ENCODE measurements at places on chromosomes 3 and 15.

- no peak for DNase-seq
Observed at GRCh38 chr3:137079571-137079970, 121.8 kb downstream of the IL20RB start.

DNA sequence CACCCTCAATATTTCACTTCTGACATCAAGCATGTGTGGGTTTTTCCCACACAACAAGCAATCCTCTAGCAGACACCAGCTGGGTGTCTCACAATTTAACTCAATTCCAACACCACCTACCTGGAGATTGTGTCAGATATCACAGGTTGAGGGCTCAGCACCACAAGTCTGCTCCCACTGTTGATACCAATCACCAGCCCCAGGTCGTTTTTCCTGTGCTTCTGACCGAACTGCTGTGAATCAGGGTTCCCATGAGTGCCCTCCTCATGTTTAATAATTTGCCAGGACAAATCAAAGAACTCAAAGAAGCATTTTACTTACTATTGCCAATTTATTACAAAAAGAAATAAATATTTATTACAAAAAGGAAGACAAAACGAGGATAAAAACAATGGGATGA is 25.0 kb upstream of the PRR20G start:
- no peak for DNase-seq

- no peak for DNase-seq
Observed at GRCh38 chr3:100775669-100776068, 66.4 kb downstream of the TFG start.

- DNase-seq: no peak
Observed at GRCh38 chr3:103337179-103337845, 902.5 kb downstream of the ZPLD1 start.

DNA sequence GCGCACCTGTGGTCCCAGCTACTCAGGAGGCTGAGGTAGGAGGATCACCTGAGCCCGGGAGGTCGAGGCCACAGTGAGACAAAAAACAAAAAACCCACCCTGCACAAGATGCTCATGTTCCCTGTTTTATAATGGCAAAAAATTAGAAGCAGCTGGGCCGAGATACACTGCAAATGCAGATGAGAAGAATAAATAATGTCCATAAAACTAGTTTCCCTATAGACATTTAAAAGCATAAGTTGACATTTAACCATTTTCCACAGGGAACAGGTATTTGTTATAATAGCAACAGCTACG is 537 bp upstream of the SCAP start:
- no peak for DNase-seq

GRCh38 chr3:25427563-25427941 is 511 bp upstream of the RARB start:
- no peak for DNase-seq

DNA sequence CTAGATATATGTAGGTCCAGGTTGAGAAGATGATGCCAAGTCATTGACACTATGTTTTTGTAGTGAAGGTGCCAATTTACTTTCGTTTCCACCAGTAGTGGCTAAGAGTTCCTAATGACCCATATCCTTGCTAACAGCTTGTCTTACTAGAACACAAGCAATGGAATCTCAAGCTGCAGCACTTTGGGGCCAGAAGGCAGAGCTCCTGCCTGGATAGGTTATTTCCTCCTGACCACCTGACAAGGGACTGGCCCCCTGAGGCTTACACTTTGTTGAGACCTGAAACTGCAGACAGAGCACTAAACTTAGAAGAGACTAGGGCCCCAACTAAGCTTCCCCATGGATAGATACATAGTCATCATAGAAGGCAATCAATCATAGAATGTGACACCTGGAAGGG is 11.7 kb downstream of the ONECUT1 start:
- DNase-seq: no peak

- no peak for DNase-seq
Observed at GRCh38 chr3:25495726-25496253, 67.7 kb downstream of the RARB start.

GRCh38 chr3:106249981-106250380 is 381.2 kb upstream of the CBLB start:
- DNase-seq: no peak

- no peak for DNase-seq
Observed at GRCh38 chr3:195790901-195791300, 20.8 kb downstream of the MUC4 start.

DNA sequence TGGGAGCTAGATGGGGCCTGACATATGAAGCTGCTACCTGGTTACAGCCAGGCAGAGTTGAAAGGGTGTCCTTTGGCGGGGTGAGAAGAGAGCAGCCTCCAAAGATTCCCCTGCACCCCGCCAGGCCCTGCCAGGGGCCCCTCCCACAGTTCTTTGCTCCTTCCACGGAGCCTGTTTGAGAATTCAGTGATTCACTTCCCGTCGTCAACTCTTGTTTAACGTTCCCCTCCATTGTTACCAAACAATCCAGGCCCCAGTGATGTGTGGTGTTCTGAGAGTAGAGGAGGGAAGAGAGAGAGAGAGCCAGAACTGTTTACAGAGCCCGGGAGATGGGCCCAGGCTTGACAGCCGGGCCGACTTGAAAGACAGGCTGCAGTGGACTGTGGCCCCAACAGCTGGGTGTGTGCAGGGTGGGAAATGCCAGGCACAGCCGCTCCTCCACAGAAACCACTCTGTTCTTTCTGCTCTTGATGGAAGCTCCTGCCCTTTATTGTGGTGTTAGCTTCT is 81.5 kb downstream of the SMAD3 start:
- no peak for DNase-seq

Data from HFF-Myc (cell line).